ENCODE measurements at places on chromosomes 7 and 10.

DNA sequence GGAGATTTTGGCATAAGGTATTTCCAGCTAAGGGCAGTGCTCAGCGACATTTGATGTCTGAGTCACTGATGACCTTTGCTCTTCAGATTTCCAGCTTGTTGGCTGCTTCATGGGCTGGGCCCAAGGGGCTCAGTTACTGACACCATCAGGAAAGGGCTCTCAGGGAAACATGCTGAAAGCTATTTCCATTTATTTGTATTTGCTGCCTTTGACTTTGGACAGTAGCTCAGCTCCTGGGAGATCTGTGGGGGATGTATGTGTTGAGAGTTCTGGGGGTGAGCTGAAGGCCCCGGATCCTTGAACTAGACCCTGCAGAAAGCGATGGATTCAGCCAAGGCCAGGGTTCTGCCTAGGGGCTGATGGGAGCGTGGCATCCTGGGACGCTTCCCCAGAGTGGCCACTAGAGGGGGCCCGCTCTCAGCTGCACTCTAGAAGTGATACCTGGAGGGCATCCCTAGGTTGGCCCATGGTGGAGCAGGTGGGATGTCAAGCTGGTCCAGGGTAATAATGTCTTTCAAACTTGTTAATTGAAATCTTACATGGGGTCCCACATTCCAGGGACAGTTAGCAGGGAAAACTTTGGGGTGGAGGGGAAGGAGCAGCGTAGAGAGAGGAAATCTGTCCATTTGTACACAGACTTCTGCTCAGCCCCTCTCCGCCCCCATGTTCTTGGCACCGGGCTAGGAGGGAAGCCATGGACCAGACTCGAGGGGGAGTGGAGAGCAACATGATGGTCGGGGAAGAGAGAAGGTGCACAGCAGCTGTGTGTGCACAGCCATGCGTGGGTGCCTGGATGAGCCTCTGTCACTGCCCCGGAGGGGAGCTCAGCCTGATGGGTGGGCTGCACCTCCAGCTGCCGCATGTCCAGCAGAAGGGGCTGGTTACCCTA lies 3.0 kb upstream of the BTBD16 start:
- no peak for DNase-seq

GRCh38 chr7:20053334-20054104 lies 163.7 kb downstream of the MACC1 start:
- DNase-seq: no peak

GRCh38 chr7:20083781-20084180 lies 133.4 kb downstream of the MACC1 start:
- DNase-seq: no peak

- no peak for DNase-seq
Measured at GRCh38 chr7:149529136-149529718, 31.6 kb upstream of the ZNF746 start.

- DNase-seq: no peak
Measured at GRCh38 chr7:17109020-17109419, 189.4 kb upstream of the AHR start.

GRCh38 chr7:100483090-100483721 lies 521 bp upstream of the NYAP1 start:
- peak; percentile 70 for DNase-seq

- no peak for DNase-seq
Measured at GRCh38 chr7:10662982-10663884, 310.4 kb upstream of the PHF14 start.

GRCh38 chr10:121990015-121990677 lies 1.2 kb downstream of the TACC2 start:
- no peak for DNase-seq

GRCh38 chr7:85566095-85566794 lies 379.4 kb upstream of the SEMA3D start:
- no peak for DNase-seq

GRCh38 chr7:75993689-75994387 lies 557 bp downstream of the TMEM120A start:
- no peak for DNase-seq

GRCh38 chr10:18599392-18599791 lies 52.0 kb downstream of the NSUN6 start:
- DNase-seq: no peak

GRCh38 chr10:84138478-84139125 lies 707 bp upstream of the GHITM start:
- no peak for DNase-seq

DNA sequence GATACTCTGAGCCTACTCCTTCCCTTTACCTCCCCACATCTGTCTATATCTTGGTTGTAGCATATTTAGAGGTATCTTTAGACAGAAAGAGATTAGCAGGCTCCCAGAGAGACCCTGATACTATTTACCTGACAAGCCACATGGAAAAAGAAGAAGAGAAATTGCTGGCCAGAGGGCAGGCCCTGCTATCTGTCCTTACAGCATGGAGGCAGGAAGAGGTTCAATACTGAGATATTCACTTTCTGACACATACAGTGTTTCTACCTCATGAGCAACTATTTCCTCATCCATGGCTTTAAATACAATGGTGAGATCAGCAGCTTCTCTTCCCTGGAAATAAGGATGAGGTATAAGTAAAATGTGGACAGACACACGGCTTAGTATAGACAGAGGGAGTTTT lies 33.9 kb upstream of the TSPAN13 start:
- DNase-seq: no peak

DNA sequence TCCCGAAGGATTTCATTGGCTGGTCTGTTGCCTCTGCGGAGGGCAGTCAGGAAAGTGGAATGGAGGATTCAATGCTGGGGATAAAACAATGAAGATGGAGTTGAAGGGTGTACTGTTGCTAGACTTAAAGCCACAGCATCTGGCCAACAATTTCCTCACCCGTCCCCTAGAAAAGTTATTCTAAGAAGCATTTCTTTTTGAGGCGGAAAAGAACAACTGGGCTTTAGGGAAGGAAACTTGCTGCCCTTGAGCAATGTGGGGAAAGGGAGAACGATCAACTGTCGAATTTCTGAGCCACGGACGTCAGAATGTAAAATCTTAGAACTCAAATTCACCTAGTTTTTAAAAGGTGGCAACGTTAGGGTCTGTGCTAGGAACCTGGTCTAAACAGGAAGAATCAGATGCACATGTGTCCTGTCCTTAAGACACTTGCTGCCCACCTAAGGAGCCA lies 664 bp downstream of the FMC1 start:
- no peak for DNase-seq

GRCh38 chr10:113525713-113526112 lies 27.1 kb upstream of the HABP2 start:
- DNase-seq: no peak

DNA sequence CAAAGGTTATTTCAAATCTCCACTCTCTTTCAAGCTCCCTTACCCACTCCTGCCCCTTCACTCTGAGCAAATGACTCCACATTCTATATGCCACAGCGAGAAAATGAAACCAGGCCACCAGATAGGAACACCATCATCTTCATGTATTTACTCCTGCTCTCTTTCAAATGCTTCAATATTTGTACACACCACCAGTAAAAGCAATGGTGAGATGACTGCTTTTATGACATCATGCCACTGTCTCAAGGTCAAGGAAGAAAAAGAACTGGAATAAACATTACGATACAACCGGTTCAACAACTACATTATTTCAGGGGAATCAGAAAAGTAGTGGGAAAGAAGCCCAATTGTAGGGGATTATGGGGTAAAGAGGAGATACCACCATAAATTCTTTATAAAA lies 32.7 kb downstream of the PUS7 start:
- DNase-seq: no peak

DNA sequence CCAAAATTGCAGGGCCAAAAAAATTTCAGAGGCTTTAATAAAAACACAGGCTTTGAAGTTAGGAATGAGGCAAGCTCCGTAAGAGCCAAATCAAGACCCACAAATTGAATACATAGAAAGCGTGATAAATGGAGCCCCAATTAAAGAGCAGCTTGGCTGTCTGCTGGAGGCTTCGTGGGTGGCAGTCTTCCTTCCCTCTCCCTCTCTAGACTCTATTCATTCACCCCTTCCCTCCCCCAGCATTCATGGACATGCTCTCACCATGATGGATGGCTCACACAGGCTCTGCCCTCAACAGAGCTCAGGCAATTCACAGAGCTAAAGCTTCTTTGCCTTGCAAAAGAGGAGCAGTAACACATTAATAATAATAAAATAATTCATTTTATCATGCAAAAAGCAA lies 214.1 kb downstream of the HERPUD2 start:
- DNase-seq: no peak

DNA sequence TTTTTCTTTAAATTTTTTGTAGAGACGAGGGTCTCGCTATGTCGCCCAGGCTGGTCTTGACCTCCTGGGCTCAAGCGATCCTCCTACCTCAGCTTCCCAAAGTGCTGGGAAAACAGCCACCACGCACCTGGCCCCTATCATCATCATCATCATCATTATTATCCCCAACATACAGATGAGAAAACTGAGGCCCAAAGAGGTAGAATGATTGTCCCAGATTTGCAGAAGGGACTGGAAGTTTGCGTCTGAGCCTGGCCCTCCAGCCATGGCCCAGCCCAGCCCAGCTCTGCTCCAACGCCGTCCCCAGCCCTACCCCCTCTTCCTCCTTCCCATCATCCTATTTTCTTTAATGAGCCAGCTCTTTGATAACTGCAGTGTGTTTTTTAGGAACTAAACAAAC lies 34.9 kb downstream of the TMEM130 start:
- no peak for DNase-seq

GRCh38 chr7:873367-874002 lies 2.9 kb upstream of the GET4 start:
- no peak for DNase-seq

DNA sequence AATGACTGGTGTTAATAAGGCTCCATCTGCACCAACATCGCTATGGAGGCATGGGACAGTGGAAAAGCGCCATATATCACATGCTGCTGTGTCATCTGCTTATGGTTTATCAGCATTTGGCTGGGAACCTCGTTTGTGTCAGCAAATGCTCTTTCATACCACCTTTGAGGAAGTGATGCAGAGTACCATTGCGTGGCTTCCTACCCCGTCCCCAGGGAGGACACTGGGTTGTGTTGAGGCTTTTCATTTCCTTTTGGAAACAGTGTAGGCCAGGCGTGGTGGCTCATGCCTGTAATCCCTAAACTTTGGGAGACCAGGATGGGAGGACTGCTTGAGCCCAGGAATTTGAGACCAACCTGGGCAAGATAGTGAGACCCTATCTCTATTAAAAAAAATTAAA lies 6.8 kb downstream of the TACR2 start:
- no peak for DNase-seq

DNA sequence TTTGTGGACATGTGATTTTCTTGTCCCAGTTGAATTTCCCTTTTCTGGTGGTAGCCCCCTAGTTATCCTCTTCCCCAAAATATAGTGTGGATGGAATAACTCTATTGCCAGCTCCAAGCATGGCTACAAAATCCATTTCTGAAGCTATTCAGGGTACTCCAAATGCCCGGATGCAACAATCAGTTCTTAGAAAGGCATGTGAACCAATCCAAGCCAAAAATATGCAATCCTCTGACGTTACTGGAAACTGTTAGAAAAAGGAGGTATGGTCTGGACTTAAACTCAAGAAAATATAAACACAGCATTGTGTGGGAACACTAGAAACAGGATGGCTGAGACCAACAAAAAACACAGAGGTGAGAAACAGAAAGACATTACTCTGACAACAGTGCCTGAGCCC lies 347.0 kb downstream of the GPAM start:
- no peak for DNase-seq

DNA sequence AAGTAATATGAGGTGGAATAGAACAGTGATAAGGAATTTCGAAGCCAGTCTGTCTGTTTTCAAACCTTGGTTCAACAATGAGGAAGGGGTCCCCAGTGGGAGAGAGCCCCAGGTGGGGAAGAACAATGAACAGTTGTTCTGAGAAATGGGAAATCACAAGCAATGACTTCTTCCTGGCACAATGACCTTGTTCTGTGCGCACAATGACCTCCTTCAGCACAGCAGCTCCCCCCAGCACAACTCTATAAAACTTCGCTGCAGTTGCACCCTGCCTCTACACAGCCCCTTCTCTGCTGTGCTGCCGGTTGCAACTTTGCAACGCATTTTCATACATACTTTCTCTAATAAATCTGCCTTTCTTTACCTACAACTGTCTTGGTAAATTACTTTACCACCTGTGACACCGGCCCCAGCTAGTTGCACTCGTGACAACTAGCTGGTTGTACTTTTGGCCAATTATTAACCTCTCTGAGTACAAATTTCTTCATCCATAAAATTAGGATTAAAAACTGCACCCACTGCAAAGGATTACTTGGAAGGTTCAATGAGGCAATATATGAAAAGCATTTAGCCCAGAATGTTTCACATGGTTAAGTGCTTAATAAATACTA lies 40.5 kb downstream of the ASB4 start:
- no peak for DNase-seq

DNA sequence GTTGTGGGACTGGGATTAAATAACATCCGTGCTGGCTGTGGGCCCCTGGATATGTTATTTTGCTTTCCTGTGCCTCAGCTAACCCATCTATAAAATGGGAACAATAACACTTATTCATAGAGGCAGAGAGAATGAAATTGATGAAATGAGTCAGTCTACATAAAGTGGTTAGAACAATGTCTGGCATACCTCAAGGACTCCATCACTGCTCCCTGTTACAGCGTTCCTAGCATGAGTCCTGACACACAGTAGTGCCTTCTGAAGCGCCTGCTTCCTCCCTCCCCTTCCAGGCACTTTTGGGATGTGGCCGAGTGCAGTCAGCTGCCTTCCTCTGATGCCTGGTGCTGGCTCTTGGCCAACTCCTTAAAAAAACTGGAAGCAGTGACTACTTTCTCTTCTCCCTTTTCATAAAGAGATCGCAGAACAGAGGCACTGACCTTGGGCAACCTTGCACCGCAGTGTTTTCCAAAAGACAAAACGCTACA lies 108.4 kb upstream of the ZMIZ1 start:
- DNase-seq: no peak

DNA sequence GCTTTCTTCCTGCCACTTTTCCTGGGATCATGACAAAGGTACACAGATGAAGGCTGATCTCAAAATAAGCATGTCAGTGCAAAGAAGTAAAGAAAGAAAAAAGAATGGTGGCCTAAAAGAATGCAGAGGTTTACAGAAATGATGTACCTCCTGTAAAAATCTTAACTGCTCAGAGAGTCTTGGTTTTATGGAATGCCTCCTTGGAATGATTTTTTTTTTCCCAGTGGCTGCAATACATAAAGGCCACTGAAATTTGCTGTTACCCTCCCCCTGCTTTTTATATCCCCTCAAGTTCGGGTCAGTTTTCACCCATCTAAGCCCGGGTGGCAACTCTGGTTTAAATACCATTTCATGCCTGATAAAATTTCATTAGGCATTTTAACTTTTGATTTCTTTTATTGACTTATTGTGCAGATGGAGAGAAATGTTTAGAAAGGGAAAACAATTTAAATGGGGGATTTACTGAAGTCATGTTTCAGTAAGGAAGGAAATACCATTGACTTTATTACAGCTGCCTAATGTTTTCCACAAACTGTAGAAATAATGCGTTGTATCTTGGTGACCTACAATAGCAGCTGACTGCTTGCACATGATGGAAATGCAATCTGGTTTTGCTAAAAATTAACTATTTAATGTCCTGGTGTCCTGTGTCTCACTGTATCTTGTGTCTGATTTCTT lies 102.5 kb downstream of the SAMD9 start:
- DNase-seq: no peak

GRCh38 chr7:125516194-125516593 lies 586.6 kb upstream of the POT1 start:
- no peak for DNase-seq

GRCh38 chr7:99837649-99838361 lies 10.0 kb downstream of the CYP3A43 start:
- DNase-seq: no peak

- no peak for DNase-seq
Measured at GRCh38 chr7:113071465-113071864, 15.2 kb downstream of the GPR85 start.

- no peak for DNase-seq
Measured at GRCh38 chr10:46096446-46096845, 50.4 kb upstream of the MSMB start.

GRCh38 chr10:75663947-75664664 lies 232.7 kb downstream of the LRMDA start:
- DNase-seq: no peak
